Stimulated activated CD8-positive, alpha-beta memory T cell treated with anti-CD3 and anti-CD28 coated beads, Interleukin-7, amount 100 ng/mL, for 48 hours (primary cell): ENCODE measurements at places on chromosomes 12 and 14.

DNA sequence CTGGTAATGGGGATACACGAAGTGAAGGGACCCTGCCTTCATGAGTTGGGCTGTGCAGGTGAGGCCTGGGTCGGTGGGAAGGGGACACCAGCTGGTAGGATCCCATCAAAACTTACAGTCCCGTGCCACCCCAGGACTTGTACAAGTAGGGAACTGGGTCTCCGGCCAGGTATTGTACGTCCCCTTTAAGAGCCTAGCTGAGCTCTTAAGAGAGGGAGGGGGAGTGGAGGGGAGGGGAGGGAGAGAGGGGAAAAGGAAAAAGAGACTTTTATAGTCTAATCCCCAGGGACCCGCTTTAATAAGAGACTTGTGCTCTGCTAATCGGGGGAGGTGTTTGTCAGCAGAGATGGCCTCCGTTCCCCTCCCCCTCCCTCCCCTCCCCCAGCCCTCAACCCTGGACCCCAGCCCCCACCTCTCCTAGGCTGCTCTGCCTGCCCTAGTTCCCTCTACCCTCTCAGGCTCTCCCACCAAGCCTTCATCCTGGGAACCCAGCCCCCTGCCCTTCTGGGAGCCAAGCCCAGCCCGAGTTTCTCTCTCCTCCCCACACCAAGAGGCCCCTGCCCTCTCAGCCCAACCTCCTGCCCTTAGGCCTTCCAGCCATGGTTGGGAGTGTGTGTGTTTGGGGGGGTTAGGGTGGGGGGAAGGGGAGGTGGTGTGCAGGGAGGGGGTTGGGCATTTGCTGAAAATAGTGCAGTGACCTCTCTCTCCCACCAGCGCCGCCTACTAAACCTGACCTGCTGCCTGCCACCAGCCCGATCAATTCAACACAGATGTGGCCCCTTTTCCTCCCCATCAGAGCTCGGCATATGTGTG is 2.6 kb downstream of the GDF11 start:
- DNase-seq = no peak

GRCh38 chr12:54373649-54374561 is 9.6 kb upstream of the GPR84 start:
- DNase-seq = no peak

DNA sequence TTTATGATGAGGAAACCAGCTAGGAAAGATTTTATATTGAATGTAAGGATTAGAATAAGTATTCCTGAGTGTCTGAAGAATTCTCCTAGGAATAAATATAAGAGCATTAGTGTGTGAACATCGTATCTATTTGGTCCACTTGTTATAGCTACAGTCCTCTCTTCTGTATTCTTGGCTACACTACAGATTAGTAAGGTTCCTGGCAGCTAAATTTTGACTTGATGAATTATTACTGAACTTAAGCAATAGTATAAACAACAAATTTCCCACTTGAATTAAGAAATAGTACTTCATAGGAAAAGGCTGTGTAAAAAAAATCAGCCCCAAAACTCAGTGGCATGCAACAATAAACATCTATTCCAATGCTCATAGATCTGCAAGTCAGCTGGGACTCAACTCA is 138.4 kb upstream of the G2E3 start:
- no peak for DNase-seq

- no peak for DNase-seq
These were observed 203.8 kb downstream of the TSPAN9 start for GRCh38 chr12:3280967-3281366.

- DNase-seq = no peak
These were observed 141.6 kb downstream of the ITPR2 start for GRCh38 chr12:26691234-26691970.
